Activated T-cell treated with anti-CD3 and anti-CD28 coated beads, Interleukin-2, amount 50 U/mL, for 48 hours (primary cell): ENCODE measurements at places on chromosomes 7 and 10.
A peak's percentile ranks its signal among the peaks of the same experiment; 100 is the strongest.

GRCh38 chr7:28407651-28408050 is 4.7 kb upstream of the CREB5 start:
- DNase-seq: no peak

DNA sequence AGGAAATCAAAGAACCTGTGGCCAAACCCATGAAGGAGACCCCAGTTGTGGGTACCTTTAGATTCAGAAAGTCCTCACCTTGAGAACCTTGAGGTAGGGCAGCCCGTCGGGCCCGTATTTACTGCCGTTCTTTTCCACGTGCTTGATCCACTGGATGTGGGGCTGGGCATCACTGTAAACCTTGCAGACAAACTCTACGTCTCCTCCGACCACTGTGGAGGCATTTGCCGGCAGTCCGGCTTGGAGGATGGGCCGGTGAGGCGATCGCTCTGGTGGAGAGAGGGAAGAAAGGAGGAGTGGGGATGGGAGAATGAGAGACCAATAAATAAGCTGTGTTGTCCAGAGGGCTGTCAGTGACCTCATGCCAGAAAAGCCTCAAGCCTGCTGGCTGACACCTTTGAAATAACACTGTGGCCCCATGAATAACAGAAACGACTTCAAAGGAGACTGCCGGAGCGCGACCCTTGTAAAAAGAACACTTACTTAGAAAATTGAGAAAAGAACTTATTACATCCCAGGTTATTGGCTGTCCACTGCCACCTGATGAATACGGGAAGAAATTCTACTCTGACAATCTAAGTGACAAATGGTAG is 78.2 kb downstream of the FGFR2 start:
- DNase-seq: no peak

- no peak for DNase-seq
Observed at GRCh38 chr7:25752154-25752553, 399.8 kb upstream of the NFE2L3 start.

DNA sequence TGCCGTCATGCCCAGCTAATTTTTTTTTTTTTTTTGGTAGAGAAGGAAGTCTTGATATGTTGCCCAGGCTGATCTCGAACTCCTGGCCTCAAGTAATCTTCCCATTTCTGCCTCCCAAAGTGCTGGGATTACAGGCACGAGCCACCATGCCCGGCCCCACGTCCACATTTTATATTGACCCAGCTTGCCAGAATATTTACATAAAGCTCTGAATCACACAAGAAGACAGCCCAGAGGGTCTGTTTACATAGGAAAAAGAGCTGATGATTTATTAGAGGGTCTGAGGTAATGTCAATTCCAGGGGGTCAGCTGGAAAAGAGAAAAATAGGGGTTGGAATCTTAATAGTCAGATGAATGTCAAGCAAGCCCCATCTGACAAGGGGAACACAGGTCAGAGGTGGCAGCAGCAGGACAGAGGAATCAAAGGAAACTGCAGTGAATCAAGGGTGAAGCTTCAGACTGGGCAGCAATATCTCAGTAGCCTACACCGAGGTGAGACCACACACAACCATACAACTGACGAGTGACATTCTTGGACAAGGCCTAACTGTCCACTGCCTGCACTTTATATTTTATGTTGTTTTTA is 15.8 kb upstream of the SLF2 start:
- DNase-seq: no peak

GRCh38 chr10:84308021-84308420 is 20.4 kb upstream of the CCSER2 start:
- DNase-seq: no peak

DNA sequence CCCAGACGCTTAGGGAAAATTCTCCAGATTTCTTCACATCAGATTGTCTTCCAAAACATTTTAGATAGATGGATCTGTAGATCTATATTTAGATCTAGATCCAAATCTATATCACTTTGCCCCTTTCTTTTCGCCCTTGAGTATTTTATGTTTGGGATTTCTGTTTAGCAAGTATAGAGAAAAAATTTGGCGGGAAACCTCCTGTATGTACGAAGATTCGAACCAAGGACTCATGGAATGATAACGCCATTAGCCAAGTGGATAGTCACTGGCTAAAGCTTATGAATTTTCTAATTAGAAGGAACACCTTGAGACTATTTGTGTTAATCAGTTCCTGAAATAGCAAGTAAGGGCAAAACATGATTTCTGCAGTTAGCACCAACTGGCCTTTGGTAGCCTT is 1.2 kb downstream of the THNSL1 start:
- DNase-seq: no peak

DNA sequence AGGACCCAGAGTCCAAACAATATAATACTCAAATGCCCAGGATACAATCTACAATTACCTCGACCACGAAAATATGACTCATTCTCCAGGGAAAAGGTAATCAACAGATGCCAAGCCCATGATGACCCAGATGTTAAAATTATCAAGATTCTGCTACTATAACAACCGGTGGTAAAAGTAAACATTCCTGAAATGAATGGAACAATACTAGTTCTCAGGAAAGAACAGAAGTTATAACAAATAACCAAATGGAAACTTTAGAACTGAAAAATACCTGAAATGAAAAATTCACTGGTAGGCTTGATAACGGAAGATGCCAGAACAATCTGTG is 34.1 kb upstream of the GUSB start:
- DNase-seq: no peak

- DNase-seq: no peak
Observed at GRCh38 chr7:8823486-8823885, 390.1 kb downstream of the NXPH1 start.

DNA sequence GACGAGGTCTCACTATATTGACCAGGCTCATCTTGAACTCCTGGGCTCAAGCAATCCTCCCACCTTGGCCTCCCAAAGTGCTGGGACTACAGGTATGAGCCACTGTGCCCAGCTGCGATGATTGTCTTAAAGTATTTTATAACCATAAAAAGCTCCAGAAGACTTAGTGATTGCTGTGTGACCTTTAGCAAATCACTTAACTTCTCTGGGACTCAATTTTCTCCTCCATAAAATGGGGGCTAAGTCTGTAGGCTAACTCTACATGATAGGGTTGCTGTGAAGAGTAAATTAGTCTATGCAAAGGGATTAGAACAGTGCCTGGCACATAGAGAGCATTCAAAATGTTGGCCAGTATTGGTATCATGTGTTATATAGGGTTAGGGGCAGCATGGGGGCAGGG is 42.8 kb downstream of the PPIF start:
- DNase-seq: no peak

- DNase-seq: no peak
Observed at GRCh38 chr10:131199646-131200045, 111.9 kb downstream of the TCERG1L start.

DNA sequence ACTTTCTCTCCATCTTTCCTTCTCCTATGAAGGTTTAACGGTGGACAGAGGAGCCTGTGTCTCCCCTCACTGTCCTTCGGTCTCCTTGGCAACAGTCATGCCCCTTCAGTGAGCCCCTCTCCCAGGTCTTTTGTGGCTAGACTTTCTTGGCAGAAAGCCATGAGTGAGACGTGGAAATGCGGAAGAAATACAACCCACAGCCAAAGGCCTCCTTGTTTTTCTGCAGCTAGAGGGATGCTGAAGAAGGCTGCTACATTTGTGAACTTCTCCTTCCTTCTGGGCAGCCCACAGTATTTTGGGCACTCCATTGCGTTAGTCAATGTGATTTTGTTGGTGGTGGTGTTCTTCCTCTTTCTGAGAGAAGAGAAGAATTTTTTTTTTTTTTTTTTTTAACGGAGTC is 333.7 kb upstream of the PODXL start:
- DNase-seq: no peak

DNA sequence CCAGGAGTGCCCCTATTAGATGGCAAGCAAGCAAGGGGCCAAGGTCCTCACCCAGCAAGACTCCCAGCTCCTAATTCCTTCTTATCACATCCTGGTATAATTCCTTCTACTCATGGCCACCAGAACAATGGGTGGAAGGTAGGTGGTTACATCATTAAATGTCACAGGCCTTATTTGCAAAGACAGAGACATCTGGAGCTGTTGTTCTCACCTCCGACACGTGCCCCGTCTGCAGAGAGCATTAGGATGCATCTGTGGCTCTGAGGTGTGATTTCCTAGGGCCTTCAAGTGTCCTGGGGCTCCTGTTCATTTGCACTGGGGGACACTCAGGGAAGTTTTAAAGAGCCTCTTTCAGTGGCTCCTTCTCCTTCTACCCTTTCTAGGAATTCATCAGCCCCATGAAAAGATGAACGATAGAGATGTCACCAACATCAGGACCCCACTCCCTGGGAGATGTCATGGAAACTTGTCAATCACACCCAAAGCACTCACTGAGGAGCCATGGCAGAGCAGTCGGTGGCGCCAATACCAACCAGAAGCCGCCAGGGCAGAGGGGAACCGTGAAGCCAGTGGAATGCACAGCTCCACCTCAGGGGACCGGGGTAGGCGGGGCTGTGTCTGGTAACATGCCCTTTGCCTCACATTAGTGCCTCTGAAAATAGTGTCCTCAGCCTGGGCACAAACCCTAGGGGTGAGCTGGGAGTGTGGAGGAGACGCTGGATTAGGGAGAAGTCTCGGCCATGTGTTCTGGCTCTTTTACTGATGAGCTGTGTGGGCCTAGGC is 2.9 kb upstream of the ATP6V0E2 start:
- peak; percentile 45 for DNase-seq

DNA sequence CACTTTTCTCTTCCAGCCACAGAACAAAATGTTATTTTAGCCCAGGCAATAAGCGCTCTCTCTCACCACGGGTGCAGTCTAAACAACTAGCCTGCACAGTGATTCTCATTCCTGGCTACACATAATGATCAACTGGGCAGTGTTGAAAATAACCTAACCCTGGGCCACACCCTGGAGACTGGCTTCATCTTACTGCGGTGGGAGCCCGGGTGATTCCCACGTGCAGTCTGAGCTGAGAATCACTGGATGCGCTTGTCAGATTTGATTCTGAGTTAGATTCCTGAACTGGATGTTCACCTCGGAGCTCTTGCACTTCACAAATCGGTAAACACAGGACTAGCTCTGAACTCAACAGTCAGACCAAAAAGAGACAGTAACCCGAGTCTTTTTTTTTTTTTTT is 14.9 kb downstream of the ZC3HAV1 start:
- peak; percentile 19 for DNase-seq

GRCh38 chr7:136509466-136509865 is 359.0 kb upstream of the CHRM2 start:
- no peak for DNase-seq

DNA sequence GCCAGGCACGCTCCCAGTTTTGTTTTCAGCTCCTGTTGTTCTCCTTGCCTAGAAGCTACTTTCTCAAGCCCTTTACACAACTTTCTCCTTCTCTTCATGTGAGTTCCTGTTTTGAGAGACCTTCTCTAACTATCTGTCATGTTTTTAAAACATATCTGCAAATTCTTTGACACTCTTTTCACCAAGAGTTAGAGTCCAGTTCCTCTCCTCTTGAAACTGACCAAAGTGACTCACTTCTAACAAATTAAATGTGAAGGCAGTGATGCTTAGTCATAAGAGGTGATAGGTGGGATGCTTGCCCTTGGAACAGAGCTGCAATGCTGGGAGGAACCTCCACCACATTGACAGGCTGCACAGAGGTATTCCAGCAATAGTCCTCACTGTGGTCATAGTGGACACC is 25.3 kb downstream of the ZSCAN25 start:
- no peak for DNase-seq

DNA sequence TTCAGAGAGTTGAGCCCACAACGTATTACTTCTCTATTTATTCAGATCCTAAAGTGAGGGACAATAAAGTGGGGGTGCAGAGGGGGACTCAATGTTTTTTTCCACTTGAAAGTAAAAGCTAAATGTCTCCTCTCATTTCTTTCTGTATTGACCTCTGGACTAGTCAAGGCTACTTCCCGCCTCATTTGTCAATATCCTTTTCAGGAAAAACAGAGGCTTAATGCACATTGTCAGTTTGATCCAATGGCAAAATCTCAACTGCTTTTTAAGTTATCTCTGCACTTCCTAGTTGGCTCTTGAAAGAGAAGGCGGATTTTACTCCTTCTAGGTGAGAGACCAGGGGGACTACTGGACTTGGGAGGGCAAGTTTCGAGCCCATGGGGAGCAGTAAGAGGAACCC is 56.4 kb downstream of the HIPK2 start:
- DNase-seq: no peak

GRCh38 chr10:44911081-44911540 is at the start of gene TMEM72:
TSS of gene TMEM72 (plus strand) at chr10:44911337. CDS start at chr10:44911513, 176 bp downstream.
- no peak for DNase-seq

GRCh38 chr10:47050618-47051455 is 139.6 kb downstream of the PTPN20 start:
- no peak for DNase-seq

- no peak for DNase-seq
Observed at GRCh38 chr7:142566271-142566670, 183.0 kb upstream of the PRSS1 start.

- no peak for DNase-seq
Observed at GRCh38 chr10:77970869-77971803, 44.6 kb upstream of the DLG5 start.

GRCh38 chr10:75038335-75038734 is 73.1 kb upstream of the SAMD8 start:
- no peak for DNase-seq

GRCh38 chr7:84207025-84207424 is 12.4 kb upstream of the SEMA3A start:
- no peak for DNase-seq

DNA sequence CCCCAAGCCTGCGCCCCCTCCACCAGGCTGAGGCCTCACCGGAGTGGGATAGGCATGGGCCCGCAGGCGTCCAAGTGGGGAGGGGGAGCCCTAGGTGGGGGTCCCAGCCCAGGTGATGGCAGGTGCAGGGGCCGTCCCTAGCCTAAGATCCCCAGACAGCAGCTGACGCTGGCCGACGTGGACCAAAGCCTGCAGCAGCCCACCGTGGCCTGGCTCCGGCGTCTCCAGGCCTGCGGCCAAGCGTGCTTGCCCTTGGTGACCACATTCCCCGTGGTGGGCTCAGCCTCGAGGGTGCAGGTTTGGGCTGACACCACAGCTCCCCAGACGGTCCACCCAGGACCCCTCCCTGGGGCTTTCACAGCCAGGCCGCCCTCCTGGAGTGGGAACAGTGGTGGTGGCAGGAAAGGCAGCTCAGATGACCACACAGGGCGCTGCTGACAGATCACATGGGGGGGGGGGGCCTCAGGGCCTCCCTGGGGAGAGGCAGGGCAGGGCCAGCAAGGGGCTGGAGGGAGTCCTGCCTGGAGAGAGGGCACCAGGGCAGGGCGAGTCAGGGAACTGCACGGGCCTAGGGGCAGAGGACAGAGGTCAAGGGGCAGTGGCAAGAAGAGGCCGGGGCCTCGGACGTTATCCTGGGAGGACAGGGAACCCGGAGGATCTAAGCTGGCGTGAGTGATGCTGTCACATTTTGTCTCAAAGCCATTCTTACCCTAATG is 767 bp upstream of the ADAM8 start:
- DNase-seq: no peak
